ENCODE measurements at places on chromosomes 7 and 10.

GRCh38 chr10:3783316-3783681, 1.7 kb downstream of the KLF6 start:
- no peak for DNase-seq

DNA sequence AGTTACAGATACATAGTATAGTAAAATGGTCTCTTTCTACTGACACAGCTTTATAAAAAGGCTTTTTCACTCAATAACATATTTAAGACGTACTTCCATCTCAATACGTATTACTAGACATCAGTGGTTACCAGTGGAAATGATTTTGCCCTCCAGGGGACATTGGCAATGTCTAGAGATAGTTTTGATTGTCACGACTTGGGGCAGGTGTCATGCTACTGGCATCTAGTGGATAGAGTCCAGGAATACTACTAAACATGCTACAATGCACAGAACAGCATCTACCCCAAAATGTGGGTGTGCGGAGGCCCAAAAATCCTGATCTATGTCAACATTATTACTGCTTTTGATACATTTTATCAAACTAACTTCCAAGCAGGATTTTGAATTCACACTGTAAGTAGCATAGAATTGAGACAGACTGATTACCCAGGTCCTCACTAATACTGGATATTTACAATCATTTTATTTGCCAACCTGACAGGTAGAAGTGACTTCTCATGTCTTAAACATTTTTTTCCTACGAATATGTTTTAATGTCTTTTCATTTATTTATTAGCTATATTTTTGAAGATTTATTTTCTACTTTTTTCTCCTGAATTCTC, 53.8 kb downstream of the HGF start:
- no peak for DNase-seq

- DNase-seq, result no peak
Observed at GRCh38 chr10:77201135-77202106, 436.2 kb downstream of the KCNMA1 start.

GRCh38 chr10:77087366-77087765, 550.2 kb downstream of the KCNMA1 start:
- DNase-seq, result no peak

GRCh38 chr7:84677117-84677732, 482.6 kb upstream of the SEMA3A start:
- no peak for DNase-seq

DNA sequence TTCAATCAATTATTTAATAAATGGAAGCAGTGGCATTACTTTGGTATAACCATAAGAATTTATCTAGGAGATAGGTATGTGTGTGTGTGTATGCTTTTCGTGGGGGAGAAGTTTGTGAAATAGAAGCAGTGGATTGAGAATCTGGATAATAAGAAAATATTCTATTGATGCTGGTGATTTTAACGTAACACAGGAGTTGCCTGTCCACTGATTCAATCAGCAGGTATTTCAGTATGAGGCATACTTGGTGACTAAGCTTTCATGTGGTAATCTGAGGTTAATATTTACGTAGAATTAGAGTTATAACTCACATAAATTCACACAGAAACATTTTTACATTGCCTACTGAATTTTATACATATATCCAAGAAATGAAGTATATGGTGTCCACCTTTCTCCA, 568.0 kb downstream of the ZWINT start:
- no peak for DNase-seq

- no peak for DNase-seq
Observed at GRCh38 chr7:38217672-38218071, 39.6 kb downstream of the STARD3NL start.

DNA sequence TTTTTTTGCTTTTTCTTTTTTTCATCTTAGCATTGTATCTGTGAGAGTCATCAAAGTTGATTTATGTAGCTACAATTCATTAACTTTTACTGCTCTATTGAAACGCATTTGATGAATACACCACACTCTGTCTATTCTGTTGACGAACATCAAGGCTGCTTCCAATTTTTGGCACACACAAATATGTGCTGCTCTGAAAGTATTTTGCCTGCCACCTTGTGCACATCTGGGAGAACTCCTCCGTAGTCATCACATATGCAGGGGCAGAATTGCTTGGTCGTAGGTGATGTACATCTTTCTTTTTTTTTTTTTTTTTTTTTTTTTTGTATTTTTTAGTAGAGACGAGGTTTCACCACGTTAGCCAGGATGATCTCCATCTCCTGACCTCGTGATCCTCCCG, 796.8 kb downstream of the KCNMA1 start:
- no peak for DNase-seq

GRCh38 chr7:2452074-2452507, 24.1 kb downstream of the GRIFIN start:
- no peak for DNase-seq

Data from activated gamma-delta T cell treated with anti-CD3 and anti-CD28 coated beads, Interleukin-2, amount 50 U/mL, for 16 hours (primary cell).